DMS53 (cell line): ENCODE measurements at places on chromosomes 16 and 17.

DNA sequence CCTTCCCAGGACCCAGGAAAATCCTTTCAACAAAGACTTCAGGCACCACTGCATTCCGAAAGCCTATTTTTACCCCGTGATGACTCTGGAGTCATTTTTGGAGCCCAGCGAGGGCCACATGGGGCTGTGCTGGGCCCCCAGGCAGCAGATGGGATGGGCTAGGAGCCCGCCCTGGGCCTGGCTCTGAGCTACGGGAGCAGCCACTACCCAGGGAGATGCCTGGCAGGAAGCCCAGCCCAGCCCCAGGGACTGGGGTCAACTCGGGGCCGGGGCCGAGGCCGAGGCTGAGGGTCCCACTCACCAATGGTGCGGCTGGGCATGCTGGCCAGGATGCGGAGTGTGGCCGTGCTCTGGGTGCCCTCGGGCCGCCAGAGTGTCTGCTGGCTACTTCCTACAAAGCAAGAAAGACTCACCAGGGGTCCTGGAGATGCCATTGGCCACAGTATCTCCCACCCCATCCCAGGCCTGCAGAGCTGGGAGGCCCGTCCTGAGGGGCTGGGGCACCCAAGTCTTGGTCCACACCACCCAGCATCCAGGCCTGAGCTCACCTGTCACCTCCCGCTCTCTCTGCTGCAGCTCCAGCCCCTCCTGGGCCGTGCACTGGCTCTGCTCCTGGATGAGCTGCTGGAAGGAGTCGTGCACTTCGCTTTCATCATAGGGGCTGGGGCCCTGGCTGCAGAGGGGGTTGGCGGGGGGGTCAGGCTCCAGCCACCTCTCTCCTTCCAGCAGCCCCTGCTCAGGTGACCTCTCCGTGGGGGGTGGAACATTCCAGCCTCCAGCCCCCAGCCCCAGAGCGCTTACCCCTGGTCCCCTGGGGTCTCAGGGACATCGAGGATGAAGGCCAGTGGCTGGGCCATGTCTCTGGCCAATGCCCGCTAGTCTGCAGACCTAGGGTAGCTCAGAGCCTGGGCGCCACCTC, 2.3 kb downstream of the TMC6 start:
- no peak for DNase-seq

GRCh38 chr17:43033948-43034881, 9.2 kb downstream of the RND2 start:
- peak; percentile 61 for DNase-seq

- no peak for DNase-seq
Measured at GRCh38 chr17:12756786-12757185, 32.5 kb upstream of the ARHGAP44 start.

- DNase-seq = no peak
Measured at GRCh38 chr17:65403626-65404025, 157.8 kb downstream of the AXIN2 start.

DNA sequence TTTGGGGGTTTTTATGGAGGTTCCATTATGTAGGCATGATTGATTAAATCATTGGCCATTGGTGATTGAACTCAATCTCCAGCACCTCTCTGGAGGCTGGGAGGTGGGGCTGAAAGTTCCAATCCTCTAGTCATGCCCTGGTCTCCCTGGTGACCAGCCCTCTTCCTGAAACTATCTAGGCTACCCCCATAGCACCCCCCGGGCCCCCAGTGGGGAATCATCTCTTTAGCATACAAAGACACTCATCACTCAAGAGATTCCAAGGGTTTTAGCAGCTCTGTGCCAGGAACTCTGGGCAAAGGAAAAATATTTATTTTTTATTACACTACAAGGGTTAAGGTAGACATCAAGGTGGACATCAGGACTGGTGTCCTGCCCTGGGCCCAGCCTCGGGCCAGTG, 10.6 kb downstream of the SLC46A1 start:
- no peak for DNase-seq

DNA sequence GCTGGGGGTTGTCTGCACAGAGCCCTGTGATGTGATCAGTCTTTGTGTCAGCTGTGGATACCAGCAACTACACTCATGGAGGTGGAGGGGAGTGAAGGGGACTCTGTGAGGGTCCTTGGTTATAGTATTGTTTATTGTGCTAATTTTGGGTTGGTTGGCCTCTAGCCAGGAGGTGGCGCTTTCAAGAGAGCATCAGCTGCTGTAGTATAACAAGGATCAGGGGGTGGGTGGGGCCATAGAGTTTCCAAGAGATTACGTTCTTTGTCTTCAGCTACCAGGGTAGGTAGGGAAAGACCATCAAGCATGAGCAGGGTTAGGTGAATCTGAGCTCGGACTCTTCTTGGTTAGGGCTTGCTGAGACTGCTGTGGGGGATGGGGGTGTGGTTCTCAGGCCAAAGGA, 97.1 kb upstream of the HS3ST3A1 start:
- DNase-seq = no peak

DNA sequence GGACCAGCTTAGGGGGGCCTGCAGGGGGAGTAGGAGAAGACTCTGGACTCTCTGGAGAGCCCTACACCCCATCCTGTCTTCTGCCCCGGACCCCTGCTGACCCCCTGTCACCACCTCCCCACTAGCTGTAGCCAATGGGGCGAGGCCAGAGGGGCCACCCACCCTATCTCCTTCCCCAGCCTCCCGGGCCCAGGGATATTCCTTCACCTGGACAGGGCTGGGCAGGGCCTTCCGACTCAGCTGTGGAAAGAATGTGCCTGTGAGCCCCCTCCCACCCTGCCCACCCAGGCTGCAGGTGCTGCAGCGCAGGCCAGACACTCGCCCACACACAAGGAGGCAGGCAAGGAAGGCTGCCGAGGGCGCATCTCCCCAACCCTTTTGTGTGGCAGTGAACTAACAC, 23.0 kb downstream of the TSPOAP1 start:
- no peak for DNase-seq

DNA sequence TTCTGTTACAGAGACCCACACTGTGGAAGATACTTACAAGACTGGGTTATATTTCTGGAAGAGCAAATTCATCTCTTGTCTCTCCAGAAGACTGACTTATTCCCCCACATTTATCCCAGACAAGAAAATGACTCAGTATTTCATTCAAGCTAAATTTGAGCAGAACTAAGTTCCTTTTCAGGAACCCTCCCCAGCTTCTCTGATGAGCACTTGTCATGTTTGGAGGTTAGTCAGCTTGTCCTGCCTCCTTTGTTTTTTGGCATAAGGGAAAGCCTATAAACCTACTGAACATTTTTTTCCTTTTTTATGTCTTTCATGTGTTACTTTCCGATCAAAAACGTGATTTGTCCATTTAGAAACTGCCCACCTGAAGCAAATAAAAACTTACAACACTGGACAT, 198.0 kb downstream of the C16orf95 start:
- no peak for DNase-seq

DNA sequence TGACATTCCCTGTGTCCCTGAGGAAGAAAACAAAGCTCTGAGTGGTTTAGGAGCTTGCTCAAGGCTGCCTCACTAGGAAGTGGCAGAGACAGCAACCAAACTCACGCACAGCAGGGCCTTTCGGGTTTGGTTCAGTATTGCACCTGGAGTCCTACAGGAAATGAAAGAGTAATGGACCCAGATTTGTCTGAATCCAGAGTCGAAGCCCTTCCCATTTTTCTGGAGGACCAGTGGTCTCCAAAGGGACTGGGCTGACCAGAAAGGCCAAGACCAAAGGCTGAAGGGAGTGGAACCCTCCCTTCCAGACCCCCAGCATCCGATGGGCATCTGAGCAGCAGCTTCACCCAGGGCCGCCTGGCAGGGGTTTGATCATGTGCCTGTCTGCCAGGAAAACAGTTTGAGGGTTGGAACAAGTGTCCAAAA, 85.5 kb upstream of the RPL38 start:
- DNase-seq = peak; percentile 28
